Effector memory CD4-positive, alpha-beta T cell (primary cell): ENCODE measurements at places on chromosomes 3 and 15.

DNA sequence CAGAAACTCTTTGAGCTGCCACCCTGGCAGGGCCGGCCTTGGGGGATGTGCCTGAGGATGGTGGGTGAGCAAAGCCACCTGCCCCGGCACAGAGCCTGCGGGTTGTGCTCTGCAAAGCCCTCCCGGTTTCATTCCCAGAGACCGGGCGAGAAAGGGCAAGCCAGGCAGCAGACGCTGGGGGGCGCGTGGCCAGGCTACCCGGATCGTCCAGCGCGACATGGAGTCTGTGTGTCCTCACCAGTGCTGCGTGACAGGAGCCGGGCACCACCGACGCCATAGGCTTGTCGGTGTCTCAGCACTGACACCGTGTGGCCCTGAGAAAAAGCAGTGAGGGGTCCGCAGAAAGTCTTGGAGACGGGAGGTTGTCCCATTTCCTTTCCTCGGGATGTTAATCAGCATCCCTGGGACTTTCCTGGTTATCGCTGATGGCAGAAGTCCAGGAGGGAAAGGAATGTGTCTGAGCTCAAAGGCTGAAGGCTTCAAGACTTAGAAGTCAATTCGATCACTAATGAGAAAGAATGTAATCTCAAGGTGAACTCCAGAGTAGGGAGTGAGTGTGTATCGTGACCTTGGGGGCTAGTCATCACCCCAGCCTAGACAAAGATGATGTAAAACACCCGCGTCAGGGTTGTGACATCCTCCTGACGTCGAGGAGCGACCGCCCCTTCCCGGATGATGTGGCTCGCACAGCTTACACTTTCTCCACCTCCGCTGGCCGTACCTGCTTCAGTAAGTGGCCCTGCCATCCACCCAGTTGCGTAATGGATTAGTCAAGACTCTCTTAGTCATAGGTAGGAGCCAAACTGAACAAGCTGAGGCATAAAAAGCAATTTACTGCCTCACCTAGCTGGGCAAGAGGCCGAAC is 36.3 kb upstream of the PLA2G4E start:
- DNase-seq: peak; percentile 57

DNA sequence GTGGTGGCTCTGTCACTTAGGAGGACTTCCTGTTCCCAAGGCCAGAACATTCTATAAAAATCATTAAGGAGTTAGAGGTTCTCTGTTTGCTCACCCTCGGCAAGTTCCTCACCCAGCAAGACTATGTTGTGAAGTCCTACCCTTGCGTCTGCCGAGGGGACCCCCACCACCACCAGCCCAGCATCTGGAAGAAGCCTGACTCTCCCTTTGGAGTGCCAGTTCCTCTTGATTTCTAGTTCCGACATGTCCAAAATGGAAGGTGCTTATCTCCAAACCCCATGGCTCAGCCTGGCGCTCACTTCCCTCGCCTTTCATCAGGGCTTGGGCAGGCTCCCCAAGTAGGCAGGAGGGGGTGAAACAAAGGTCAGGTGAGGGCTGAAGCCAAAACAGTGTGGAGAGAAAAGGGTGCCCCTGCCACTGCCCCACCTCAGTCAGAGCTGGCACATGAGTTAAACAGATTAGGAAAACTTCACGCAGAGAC is 41.0 kb downstream of the BHLHE40 start:
- DNase-seq: no peak

DNA sequence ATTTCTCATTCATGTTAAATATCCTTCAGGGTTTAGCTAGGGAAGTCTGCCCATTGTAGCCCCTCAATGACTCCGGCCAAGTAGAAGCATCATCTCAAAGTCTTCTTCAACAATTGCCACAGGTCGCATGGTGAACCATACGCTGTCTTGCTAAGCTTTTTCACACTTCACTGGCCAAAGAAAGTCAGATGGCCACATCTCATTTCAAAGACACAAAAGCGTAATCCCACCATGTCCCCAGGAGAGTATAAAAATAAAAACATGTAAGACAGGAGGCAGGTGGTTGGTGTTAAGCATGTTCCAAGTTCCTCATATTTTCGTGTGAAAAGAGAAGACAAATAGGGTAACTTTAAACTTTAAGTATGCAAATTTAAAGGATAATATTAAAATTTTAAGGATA is 147.4 kb downstream of the ERC2 start:
- DNase-seq: no peak

DNA sequence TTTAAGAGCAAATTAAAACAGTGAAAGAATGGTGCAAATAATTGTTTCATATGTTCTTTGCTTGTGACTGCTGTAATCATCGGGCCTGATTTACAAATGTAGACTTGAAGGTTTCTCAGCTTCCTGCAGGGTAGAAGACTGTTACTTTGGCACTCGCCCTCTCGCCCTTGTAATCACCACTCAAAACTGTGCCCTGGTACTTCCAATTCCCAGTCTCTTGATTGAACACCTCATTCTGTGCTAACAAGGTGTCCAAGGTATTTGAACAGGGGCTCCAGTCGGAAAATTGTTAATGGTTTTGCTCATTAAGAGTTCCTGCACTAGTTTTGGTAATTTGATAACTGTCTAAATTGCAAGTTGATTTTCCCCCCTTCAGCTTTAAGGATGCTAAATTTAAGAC is 209.5 kb downstream of the ZIC1 start:
- no peak for DNase-seq

- no peak for DNase-seq
Measured at GRCh38 chr3:177594096-177594495, 396.8 kb upstream of the TBL1XR1 start.

DNA sequence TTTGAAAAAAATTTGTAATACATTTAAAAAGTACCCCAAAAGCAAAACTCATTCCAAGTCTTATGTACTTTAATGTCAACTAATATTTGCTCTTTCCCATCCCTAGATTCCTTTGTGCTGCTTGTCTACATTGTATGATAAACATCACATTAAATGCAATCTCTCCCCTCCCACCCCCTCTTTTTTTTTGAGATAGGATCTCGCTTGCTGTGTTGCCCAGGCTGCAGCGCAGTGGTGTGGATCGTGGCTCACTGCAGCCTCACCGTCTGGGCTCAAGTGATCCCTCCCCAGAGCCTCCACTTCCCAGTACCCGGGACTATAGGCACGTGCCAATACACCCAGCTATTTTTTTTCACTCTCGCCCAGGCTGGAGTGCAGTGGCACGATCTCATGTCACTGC is 12.6 kb downstream of the MAP2K1 start:
- no peak for DNase-seq

DNA sequence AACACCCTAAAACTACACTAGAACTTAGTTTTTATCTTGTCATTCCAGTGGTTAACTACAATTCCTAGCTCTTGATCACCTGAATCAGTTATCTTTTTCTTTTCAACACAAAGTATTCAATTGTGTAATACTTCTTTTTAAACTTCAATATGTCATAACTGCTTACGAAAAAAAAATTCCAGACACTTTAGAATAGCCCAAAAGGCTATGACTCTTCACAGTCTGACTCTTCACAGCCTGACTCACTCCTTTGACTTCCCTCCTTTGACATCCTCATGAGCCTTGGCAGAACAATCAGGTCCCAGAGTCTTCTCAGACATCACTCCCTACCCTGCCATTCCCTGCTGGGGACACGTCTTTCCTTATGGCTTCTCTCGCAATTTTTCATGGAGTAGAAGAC is 727.1 kb downstream of the ROBO1 start:
- DNase-seq: no peak

DNA sequence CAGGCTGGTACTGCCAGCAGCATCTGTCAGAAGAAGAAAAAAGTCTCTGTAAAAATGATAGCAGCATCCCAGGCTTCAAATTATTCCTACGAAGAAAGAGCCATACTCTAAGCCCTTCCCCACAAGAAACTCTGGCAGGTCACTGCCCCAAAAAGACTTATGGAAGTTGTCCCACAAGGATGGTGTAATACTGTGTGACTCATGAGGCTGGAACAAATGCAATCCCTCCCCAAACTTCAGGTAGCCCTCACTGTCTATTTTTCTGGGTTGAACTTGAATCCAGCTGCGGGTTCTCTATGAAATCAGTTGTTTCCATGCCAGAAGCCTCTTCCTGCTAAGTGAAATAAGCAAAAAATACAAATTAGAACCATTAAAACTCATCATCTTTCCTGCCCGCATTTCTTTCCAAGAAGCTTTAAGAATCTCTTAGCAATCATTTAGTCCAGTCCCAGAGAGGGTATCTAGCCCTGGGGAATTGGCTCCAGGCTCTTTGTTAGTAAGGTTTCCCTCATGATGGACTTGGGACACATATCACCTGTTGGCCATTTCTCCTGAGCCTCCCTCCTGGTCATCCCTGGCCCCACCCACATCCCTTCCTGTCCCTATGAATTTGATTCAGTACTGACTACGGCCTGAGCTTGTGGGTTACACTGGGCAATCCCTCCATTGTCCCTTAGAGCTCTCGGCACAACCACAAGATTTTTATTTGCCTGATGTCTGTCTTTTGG is 51.7 kb downstream of the FAM174B start:
- DNase-seq: no peak

DNA sequence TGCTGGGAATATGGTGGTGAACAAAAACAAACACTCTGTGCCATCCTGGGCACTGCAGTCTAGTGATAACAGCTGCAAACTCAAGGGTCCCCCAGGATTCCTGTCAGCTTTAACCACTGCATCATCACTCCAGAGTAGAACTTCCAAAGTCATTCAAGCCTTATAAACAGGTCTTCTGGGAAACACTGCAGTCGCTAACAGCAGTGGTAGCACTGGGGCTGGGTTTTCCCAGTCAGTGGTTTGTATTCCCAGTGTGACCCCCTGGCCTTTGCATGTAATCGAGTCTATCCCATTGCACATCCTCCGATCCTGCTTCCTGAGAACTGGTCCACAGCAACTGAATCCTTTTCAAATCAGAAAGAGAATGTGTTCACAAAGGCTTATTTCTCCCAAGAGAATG is 623.5 kb downstream of the EDEM1 start:
- DNase-seq: no peak

DNA sequence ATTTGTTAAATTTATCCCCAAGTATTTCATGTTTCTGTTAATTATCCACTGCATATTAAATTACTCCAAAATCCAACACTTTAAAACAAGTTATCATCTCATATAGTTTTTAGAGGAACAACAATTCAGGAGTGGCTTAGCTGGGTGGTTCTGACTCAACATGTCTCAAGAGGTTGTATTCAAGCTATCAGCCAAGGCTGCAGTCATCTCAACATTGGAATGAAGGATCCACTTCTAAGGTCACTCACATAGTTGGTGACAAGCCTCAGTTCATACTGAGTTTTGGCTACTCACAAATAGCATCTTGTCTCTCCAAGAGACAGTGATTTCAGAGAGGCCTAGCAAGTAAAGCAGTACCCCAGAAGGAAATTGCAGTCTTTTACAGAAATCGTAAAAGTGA is 134.7 kb downstream of the NR2E3 start:
- DNase-seq: no peak

- DNase-seq: no peak
Measured at GRCh38 chr15:74579001-74579400, 36.6 kb upstream of the CLK3 start.

GRCh38 chr3:120742849-120743365 is 363 bp downstream of the GTF2E1 start:
- DNase-seq: no peak

GRCh38 chr3:50617096-50617791 is at the start of gene MAPKAPK3:
MAPKAPK3 (plus strand) TSS chr3:50617151; CDS start chr3:50617566, 415 bp downstream.
- no peak for DNase-seq

GRCh38 chr3:58661836-58662420 is 4.6 kb downstream of the FAM3D start:
- no peak for DNase-seq

DNA sequence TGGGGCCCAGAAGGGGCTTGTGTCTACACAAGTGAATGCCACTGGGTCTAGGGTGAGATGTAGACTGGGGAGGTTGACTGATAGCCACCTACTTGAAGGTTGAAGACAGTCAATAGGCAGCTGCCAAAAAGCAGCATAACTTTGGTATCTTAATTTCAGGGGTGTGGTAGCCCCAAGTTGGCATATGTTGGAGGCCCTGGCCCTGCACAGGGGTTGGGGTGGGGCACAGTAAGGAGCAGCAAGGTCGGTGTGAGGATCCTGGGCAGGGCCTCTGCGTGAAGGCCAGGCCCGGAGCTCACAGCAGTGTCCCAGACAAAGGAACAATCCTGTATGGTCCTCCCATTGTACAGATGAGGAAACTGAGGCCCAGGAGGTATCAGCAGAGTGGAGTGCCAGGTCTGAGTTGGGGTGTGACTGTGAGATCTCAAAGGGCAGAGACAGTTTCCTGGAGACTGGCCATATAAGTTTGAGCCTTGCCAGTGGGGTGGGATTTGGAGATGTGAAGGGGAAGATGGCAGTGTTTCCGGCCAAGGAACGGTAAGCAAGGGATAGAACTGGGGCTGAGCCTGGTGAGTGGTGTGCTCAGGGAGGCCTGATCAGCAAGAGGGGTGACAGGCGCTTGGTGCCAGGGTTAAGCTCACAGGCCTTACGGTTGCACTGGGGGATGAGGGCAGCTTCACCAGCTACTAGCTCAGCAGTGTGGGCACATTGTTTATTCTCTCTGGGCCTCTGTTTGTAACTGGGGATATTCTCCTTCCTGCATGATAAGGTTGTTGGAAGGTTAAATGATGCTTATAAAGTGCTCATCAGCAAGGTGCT is 1.7 kb downstream of the KLHL40 start:
- no peak for DNase-seq

DNA sequence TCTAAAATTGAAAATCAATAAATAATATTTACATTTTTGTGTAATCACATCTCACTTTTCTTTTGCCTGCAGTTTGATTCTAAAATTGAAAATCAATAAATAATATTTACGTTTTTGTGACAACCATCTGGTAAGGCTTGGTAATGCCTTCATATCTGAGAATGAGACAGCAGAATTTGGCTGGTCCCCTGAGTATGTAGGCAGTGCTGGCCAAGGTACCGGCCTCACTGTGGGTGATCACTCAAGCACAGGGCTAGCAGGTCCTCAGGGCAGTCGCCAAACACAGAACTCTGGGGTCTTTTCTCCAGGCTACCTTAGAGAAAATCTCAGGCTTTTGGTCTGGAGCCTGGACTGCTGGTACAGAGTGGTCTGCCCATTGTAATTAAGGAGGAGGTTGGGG is 26.2 kb downstream of the RTP3 start:
- DNase-seq: no peak

GRCh38 chr3:153956613-153957012 is 164.6 kb upstream of the ARHGEF26 start:
- no peak for DNase-seq
